Activated effector memory CD4-positive, alpha-beta T cell treated with anti-CD3 and anti-CD28 coated beads, Interleukin-2, amount 50 U/mL, for 16 hours (primary cell): ENCODE measurements at places on chromosomes 3 and 15.
A peak's percentile ranks its signal among the peaks of the same experiment; 100 is the strongest.

GRCh38 chr3:1318296-1319005, 225.6 kb downstream of the CNTN6 start:
- DNase-seq: no peak

GRCh38 chr15:88995449-88995848, 82.3 kb upstream of the MFGE8 start:
- DNase-seq: peak; percentile 12

DNA sequence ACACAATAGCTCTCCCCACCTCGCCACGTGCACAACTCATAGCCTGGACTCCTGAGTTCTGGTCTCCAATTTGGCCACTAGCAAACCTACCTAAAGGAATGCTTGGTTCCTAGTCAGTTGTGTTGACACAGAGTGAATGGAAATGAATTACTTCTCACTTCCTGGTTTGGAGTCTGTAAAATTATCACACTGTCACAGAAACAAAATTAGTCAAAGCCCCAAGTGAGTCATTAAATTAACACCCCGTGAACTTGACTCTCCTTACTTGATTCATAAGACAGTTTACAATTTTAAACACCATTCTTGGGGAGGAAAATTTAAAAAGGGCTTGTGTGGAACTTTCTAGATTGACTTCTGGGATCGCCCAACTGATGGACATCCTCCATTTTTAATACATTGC, 276.2 kb upstream of the CTNNB1 start:
- DNase-seq: no peak

DNA sequence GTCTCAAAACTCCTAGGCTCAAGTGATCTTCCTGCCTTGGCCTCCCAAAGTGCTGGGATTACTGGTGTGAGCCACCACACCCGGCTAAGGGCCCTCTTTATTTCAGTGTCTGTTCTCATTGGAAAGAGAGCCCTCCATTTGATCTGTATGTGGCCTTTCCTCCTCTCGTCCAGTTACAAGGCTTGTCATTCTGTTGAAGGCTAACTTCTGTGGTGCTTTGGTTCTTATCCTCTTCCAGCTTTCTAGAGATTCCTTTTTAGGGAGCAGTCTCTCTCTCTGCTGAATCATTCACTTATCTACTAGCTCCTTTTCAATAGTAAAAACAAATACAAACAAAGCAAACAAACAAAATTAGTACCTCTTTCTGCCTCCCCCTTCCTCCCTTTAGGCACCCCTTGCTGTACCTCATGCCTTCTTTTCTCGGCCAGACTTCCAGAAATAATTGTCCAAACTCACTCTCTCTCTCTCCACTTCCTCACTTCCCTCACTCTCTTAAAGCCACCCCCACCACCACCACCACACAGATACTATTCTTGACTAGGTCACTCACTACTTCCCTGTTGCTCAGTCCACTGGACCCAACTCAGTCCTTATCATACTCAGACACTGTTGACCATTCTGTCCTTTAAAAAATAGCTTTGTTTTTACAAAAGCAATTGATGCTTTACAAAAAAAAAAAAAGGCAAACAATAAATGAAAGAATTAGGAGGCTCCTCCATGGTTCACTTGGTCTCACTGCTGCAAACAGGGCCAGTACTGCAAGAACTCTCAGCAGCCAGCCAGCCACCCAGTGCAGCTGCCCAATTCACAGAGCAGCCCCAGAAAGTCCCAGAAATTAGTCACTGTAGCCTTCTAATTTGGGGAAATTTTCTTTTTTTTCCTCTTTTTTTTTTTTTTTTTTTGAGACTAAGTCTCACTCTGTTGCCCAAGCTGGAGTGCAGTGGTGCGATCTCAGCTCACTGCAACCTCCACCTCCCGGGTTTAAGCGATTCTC, 31.7 kb upstream of the RAB11A start:
- no peak for DNase-seq

DNA sequence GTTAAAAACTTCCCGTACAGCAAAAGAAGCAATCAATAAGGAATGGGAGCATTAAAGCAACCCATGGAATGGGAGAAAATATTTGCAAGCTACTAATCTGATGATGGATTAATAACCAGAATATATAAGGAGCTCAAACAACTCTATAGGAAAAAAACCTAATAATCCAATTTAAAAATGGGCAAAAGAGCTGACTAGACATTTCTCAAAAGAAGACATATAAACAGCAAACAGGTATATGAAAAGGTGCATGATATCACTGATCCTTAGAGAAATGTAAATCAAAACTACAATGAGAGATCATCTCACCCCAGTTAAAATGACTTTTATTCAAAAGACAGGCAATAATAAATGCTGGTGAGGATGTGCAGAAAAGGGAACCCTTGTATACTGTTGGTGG, 52.7 kb upstream of the POU1F1 start:
- no peak for DNase-seq

GRCh38 chr3:27449530-27450150, 34.5 kb downstream of the SLC4A7 start:
- DNase-seq: no peak

DNA sequence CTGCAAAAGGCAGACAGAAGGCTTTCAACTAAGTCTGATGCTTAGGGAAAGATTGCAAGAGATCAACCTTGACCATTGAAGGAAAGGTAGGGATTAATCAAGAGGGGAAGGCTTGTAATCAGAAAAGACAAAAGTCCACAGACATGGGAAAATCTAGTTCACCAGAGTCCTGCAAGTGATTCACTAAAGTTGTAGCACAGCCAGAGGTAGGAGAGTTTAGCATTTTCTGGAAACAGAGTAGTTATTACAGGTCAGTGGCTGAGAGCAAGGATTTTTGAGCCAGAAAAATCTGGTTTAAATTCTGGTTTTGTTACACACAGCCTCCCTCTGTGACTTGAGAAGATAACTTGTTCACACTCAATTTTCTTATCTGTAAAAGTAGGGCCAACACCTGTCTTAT, 35.3 kb upstream of the DPPA4 start:
- DNase-seq: no peak

DNA sequence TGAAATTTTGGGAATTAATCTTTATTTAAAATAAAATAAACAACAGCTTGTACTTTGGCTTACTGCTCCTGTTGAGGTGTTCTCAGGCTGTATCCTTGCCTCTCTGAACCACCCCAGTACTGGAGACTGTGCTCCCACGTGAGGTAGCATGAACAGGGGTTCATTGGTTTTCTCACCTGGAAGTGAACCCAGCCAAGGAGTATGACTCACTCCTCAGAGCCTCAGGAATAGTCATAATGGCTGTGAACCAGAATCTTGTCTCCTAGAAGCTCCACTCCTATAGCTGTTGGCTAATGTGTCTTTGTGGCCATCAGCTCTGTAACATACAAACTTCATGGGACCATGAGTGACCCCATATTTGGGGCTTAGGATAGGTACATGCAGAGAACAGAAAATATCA, 122.5 kb upstream of the ST8SIA2 start:
- no peak for DNase-seq

DNA sequence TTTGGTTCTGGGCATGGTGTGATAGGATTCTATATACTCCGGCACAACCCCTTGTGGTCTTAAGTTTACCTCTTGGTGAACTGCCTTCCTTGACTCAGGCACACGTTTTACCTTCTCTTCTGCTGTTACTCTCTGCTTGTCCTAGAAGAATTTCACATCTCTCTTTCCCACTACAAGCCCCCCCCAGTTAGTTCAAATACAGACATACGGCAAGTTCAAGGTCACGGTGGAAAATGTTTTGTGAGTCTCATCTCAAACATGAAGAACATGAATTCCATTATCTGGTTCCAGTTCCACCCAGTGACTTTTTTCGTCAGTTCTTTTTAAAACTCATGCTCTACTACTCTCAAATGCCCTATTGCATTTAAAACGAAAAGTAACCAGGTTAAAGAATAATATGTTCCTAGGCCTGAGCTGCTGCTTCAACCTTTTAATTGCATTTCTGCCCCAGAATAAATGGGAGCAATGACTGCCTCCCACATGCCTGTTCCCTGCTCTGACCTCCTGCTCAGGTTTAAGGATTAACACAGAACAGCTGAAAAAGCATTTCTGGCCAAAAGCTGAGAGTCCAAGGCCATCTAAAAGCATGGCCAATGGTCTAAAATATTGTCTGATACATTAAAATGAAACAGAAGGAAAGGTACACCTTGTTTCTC, 132.8 kb downstream of the OSBPL10 start:
- no peak for DNase-seq

DNA sequence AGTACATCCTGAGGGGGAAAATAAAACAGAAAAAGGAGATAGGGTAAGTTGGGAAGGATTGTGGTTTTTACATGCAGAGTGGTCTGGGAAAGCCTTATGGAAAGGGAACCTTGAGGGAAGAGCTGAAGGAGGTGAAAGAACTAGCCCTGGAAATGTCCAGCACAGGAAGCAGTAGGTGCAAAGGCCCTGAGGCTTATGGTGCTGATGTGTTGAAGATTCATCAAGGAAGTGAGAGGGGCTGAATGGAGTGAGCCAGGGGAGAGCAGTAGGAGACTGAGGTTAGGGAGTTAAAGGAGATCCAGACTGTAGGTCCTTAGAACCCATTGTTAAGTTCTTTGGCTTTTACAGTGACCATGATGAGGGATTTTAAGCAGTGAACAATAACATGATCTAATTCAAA, 33.0 kb downstream of the ATP1B3 start:
- DNase-seq: no peak

- DNase-seq: no peak
These were observed 11.0 kb upstream of the PIK3CB start for GRCh38 chr3:138845771-138846173.

DNA sequence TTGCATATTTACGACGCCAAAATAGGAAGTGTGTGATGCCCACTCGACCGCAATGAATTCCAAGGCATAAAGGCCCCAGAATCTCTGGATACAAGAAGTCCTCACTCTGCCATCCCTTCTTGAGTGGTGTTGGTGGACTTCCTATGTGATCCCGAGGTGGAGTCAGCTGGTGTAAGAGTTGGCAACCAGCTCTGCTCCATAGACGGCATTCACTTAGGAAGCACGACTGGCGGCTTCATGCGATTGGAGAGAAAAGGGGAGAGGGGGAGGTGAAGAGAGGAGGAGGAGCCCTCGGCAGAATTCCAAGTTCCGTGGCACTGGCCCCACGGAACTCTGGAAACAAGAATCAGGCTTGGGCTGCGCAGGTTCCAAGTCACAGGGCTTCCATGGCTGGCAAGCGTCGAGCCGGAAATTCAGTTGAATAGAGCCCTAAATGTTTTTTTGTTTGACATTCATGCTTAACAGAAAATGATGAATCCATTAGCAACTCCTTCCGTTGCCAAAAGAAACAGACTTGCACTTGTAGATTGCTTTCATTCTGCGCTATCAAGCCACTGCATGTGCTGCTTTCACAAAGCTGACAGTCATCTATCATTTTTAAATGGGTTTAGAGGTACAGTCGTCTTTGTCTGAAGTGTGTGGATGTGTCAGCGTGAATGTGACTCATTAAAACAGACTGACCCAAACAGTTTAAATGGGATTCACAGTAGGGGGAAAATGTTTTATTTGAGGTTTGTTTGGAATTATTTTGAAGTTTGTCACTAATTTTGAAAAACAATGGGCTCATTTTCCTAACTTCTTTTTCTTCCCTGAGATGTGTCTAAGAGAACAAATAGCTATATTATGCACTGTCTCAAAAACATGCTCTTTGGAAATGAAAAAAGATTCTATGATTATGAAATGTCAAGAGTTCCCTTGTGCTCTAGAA, 428.3 kb upstream of the ATP11B start:
- DNase-seq: no peak

- DNase-seq: no peak
These were observed 221.8 kb downstream of the TPRG1 start for GRCh38 chr3:189393598-189393997.

- DNase-seq: no peak
These were observed 302.0 kb downstream of the ZBBX start for GRCh38 chr3:167078070-167078622.

- DNase-seq: peak; percentile 55
These were observed 14.9 kb downstream of the PLA2G4D start for GRCh38 chr15:42079401-42079908.

GRCh38 chr3:190081389-190081788, 39.3 kb downstream of the P3H2 start:
- no peak for DNase-seq

GRCh38 chr3:118946449-118946848, 88.2 kb downstream of the IGSF11 start:
- DNase-seq: no peak

GRCh38 chr3:54714035-54714434, 213.8 kb downstream of the LRTM1 start:
- no peak for DNase-seq

- no peak for DNase-seq
These were observed 177.9 kb downstream of the CDIN1 start for GRCh38 chr15:36757189-36757814.

DNA sequence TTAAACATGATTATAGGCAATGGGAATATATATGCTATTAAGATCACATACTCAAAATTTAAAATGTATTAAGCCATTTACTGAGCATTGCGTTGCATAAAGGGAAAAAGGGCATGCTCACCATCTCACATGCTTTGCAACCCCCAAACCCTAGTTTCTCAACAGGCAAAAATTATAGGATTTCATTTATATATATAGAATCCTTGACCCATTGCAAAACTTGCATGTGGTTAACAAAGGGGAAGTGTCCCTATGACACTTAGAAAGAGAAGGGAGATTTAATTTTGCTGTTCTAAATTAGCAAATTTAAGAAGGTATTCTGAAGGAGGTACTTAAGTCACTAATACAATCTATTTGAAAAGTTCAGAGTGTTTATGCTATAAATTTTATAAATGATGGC, 837.8 kb downstream of the DIPK2A start:
- no peak for DNase-seq

GRCh38 chr3:2540115-2540514, 441.4 kb downstream of the CNTN4 start:
- DNase-seq: no peak

- no peak for DNase-seq
These were observed 61.1 kb downstream of the FEZF2 start for GRCh38 chr3:62312201-62312600.

DNA sequence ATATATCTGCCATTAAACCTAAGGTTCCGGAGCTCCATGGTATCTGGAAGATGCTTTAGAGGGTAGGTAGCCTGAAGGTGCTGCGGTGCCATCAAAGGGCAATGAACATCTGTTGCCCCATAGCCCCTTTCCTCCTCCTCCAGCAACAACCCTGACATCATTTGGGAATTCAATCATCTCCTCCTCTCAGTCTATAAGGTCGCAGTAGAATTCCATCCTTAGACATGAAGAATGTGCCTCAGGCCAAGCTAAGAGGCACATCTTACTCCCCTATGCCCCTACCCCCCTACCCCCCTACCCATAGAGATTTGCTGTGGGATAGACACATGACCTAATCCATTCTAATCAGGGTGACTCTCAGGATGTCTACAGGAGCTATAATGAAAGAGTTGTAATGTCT, 1099.7 kb upstream of the CFAP20DC start:
- no peak for DNase-seq

GRCh38 chr3:5191555-5192304, 4.2 kb downstream of the EDEM1 start:
- no peak for DNase-seq

GRCh38 chr3:190491533-190492054, 22.3 kb upstream of the IL1RAP start:
- DNase-seq: peak; percentile 64

DNA sequence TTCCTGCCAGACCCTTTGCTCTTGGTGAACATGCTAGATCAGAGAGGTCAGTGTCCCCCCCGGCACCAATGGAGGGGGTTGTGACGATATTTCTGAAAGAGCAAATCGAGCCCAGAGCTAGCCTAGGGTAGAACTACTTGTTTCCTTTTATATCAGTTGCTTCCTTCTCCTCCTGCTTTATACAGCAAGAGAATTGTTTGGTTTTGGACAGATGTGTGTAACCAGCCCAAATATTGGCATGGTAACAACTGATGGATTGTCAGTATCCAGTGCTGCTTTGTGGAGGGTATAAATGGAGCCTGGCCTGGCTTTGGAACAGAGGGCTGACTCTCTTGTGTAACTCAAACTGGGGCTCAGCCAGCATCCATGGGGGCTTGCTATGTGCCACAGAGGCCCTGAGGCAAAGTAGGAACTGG, 27.2 kb downstream of the SNX1 start:
- DNase-seq: no peak
